ENCODE measurements at places on chromosomes 12 and 14.

DNA sequence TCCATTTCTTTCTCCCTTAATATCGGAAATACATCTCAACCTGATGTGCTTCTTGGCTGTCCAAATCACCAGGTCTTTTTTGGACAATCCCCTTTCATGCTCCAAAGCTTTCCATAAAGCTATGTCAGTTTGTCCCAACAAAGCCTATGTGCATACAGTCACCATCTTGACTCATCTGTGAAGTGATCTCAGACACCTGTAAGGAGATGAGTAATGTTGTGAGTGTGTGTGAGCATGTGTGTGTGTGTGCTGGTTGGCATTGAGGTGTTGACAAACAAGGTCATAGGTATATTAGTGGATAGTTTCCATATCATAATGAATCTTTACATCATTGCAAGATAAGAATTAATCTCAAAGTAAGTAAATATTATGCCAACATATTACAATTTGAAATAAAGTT lies 1243.3 kb upstream of the SEL1L start:
- no peak for DNase-seq

GRCh38 chr12:6226002-6226678 lies 25.9 kb downstream of the CD9 start:
- DNase-seq: no peak

DNA sequence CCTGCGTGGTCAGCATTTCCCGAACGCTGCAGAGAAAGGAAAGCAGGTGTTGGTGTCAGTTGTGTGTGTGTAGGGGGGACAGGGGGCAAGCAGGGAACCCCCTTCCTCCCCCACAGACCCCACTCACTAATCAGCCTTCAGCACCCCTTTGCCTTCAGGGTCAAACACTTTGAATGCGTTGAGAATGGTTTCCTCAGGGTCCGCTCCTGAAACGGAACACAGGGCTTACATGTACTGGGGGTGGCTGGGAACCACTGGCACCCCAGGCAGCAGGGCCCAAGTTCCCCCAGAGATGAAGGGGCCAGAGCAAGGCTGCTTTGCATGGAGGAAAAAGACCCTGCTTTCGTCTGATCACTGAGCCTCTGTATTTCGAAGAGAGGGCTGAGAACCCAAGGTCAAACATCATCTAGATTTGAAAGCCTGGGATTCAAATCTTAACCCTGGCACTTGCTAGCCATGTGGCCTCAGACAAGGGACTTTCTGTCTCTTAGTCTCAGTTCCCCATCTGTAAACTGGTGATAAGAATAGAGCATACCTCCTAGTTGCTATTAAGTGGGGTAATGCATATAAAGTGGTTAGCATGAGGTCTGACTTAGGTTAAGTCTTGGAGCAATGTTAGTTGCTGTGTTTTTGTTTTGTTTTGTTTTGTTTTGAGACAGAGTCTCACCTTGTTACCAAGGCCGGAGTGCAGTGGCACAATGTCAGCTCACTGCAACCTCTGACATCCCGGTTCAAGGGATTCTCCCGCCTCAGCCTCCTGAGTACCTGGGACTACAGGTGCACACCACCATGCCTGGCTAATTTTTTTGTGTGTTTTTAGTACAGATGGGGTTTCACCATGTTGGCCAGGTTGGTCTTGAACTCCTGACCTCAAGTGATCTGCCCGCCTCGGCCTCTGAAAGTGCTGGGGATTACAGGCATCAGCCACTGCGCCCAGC lies 7.0 kb downstream of the MYL2 start:
- DNase-seq: no peak

GRCh38 chr14:35336494-35337268 lies 44.5 kb downstream of the PSMA6 start:
- DNase-seq: no peak

DNA sequence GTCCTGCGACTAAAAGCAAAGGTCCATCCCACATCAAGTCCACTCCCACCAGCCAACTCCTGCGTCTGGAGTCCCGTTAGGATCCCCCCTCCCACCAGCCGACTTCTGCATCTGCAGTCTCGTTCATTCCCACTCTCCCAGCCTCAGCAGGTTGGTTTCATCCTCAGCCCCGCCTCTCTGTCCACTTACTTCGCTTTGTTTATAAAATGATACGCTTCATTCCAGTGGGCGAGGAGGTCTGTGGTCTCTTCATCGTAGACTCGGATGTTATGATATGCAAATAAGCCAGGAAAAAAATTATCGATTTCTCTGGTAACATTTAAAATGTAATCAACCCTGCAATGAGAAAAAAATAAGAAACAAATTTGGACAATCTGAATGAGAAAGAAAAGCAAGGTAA lies 56.8 kb downstream of the SSH1 start:
- no peak for DNase-seq

DNA sequence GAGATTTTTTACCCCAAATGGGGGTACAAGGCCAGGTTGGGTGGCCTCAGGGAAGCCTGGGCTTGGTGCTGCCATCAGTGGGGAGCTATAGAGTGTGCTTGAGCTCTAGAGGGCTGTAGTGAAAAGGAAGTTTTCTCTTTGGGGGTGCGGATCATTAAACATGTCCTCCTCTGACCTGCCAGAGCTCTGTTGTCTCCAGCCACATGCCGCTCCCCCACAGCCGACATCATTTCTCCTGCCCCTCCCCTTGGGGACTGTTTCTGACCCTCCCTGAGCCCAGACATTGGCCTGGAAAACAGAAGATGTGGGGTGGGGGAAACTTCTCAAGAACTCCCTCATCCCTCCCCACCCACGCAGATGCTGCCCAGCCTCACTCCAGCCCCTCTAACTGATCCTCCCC lies 25.3 kb downstream of the DTX1 start:
- no peak for DNase-seq

GRCh38 chr14:99093532-99094517 lies 178.2 kb downstream of the BCL11B start:
- DNase-seq: no peak

DNA sequence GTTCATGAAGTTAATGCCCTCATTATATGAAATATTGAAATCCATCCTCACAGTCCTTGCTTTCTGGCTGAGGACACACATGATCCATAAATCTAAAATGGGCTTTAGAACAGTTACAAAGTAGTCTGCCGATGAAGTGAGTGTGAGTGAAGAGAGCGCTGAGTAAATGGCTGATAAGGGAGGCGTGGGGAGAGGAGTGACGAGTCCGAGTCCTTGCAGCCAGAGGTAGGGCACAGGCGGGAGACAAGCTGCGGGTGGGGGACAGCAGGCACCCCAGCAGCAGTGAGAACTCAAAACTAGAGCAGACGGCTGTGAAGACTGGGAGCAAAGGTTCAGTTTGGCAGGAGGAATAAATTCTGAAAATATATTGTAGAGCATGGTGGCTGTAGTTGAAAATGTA lies 140.1 kb upstream of the ATP2B1 start:
- DNase-seq: no peak

DNA sequence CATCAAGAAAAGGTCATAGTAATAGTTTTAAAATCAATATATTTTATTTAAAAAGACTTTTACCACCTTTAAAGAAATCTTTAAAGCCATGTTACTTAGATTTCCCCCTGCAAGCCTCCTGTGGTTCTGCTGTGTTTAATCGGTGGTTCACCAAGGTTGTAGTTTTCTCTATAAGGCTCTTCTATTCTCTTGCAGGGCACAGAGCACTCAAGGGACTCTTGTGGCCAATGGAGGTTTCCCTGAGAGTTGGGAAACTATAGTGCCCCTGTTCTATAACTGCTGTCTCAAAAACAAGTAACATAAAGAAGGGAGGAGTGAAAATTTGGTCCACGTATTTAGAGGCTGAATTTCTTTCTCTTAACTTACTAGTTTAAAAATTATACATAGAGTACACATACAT lies 25.0 kb downstream of the DACT1 start:
- DNase-seq: no peak

- no peak for DNase-seq
Measured at GRCh38 chr14:100867631-100868315, 35.7 kb downstream of the RTL1 start.

DNA sequence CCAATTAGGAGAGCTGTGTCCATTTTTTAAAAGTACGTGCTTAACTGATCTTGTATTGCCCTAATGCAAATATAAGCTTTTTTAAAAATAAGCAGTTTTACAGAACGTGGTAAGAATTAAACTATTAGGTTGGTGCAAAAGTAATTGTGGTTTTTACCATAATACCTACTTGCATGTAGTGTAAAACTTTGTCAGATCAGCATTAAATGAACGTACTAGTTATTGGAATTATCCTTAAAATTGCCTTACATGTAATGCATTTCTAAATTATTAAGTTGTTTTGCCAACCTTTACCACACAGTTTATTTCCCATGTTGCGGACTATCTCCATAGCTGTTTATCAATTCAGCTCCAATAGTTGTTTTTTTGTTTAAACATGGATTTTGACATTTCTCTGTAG lies 10.9 kb downstream of the CAND1 start:
- no peak for DNase-seq

DNA sequence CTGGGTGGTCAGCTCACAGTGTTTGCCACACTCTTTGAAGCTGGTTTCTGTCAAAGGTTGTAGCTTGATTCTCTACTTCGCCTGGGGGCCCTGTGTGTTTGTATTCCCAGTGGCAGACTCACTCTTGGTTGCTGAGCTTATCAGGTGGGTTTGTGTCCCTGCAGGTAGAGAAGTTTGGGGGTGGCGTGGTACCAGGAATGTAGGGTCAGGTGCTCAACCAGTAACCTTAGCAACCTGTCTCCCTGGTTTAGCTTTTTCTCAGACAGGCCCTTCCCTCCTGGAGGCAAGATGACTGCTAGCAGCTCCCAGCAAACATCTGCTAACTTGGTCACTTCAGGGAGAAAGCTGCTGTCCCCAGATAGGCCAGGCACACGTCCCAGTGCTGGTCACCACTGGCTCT lies 352.2 kb downstream of the AACS start:
- DNase-seq: no peak

DNA sequence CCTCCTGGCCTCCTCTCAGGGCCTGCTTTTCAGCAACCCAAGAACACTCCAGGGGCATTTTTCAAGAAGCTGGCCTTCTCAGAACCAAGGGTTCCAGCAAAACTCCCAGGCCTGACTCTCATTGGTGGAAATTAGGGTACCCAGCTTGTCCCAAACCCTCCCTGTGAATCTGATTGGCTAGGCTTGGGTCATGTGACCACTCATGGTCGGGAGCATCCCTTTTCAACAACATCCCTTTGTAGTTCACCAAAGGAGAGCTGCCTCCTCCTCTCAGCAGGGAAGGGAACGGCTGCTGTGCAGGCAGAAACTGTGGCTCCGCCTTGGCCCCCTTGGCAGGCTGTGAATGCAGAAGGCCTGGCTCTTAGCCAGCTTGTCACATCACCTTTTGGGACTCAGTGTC lies 94.5 kb downstream of the AACS start:
- DNase-seq: no peak

DNA sequence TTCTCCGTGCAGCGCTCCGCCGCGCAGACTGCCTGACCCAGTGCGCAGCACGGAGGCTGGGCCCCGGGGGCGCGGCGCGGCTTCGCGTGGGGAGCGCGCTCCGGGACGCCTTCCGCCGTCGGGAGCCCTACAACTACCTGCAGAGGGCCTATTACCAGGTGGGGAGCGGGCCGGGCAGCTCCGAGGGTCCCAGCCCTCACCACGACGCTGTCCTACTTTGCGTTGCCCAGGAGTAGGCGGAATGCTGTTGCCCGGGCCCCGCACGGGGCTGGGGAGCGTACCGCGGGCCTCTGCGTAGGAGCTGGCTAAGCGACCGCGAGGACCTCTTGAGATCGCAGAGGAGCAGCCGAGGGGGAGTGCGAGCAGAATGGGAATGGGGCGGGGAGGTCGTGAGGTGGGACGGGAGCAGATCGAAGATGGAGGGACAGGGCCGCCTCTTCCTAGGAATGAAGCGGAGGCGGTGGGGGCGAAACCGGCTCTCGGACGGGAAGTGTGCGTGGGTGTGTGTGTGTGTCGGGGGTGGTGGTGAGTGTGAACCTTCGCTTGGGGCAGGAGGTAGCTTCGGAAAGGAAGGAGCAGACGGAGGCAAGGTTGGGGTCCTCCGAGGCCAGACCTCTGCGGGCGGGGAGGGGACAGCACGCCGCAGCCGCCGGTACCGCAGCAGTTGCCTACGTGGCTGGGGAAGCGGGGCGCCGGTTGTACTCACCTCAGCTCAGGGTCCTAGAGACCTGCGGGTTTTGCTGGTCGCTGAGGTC lies 751 bp downstream of the P3H3 start:
- DNase-seq: peak; percentile 26

DNA sequence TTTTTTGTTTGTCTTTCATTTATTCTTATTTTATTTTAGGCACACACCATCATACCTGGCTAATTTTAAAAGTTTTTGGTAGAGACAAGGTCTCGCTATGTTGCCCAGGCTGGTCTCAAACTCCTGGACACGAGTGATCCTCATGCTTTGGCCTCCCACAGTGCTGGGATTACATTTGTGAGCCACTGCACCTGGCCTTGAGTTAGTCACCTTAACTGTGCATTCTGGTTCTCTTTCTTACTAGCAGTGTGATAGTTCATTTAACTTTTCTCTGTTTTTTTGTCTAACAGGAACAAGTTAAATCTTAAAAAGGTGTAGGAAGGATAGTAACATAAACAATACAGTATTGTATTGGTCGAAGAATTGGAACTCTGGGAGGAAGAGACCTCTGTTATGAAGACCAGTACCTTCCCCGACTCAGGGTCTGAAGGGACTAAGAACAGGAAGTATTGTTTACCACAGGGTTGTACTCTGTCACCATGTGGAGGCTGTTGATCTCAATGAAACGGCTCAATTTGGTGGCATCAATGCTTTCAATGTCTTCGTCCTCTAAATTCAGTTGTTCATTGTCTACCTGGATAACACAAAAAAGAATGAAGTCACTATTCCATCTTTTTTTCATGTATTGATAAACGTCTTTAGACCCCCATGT lies 17.7 kb downstream of the ERP27 start:
- DNase-seq: no peak

GRCh38 chr12:2751230-2751629 lies 43.5 kb upstream of the FKBP4 start:
- DNase-seq: no peak

DNA sequence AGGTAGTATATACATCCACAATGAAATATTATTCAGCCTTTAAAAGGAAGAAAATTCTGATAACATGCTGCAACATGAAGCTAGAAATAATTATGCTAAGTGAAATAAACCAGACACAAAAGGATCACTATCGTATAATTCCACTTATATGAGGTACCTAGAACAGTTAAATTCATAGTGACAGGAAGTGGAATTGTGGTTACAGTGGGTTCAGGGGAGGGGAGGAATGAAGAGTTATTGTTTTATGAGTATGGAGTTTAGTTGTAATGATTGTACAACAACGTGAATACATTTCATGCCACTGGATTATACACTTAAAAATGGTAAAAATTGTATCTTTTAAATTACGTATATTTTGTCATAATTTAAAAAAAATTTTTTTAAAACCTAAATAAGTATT lies 21.0 kb downstream of the EEA1 start:
- no peak for DNase-seq

GRCh38 chr14:67387195-67387594 lies 24.8 kb downstream of the PLEK2 start:
- DNase-seq: no peak

Data from T-helper 9 cell (primary cell).